Mesenchymal stem cell (in vitro differentiated cells and primary cell): ENCODE measurements at places on chromosomes 6 and 20.

DNA sequence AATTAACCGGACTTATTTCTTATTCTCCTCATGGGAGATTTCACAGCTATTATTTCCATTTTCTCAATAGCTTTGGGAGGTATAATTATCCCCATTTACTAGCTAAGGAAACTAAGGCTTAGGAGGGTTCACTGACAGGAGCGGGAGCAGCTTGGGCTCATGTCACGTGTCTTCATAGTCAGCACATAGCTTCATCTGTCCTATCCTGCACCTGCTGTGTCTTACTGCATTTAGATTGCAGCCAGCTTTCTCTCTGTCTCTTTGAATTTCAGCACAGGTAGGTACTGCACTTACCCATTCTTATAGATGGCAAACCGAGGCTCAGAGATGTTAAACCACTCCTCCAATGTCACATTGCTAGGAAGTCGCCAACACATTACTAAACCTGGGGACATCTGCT lies 839.9 kb downstream of the MAFB start:
- DNase-seq, result no peak

- peak; percentile 41 for DNase-seq
Measured at GRCh38 chr6:55443238-55444134, 116.2 kb downstream of the GFRAL start.

- DNase-seq, result no peak
Measured at GRCh38 chr6:165268987-165269386, 40.4 kb downstream of the C6orf118 start.

DNA sequence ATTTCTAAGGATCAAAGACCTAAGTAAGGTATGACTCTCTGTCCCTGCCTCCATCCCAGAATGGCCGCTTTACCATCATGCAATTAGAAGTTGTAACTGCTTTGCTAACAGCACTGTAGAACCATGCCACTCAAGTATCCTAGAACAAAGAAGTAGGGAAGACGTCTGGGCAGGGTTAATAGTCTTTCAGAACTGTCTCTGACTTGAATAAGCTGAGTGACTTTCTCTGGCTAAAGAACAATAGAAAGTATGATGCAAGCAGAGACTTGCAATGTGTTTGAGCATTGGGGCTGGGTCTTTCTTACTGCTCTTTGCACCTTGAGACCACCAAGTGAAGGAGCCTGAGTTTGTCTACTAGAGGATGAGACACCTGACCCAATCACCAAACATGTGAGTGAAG lies 279.6 kb upstream of the JAG1 start:
- no peak for DNase-seq

DNA sequence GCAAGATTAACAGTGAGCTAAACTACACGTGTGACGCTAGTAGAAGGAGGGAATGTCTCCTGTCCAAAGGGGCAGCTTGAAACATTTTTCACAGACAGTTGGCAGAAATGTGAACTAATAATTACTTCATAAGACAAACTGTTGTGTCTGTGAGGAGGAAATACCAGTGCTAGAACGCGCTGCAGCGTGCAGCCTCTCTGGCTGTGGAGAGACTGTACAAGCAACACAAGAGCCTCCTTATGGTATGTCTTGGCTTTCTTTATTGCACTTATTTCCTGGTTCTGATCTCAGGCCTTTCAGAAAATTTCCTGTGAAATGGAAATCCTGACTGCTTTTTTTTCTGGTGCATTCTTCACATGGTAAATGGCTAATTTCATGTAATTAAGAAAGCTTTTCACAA lies 25.3 kb upstream of the TIAM2 start:
- DNase-seq, result peak; percentile 47

- no peak for DNase-seq
Measured at GRCh38 chr6:13412639-13413465, 74.5 kb downstream of the GFOD1 start.

GRCh38 chr6:140063021-140063399 lies 688.6 kb upstream of the CITED2 start:
- DNase-seq, result no peak

DNA sequence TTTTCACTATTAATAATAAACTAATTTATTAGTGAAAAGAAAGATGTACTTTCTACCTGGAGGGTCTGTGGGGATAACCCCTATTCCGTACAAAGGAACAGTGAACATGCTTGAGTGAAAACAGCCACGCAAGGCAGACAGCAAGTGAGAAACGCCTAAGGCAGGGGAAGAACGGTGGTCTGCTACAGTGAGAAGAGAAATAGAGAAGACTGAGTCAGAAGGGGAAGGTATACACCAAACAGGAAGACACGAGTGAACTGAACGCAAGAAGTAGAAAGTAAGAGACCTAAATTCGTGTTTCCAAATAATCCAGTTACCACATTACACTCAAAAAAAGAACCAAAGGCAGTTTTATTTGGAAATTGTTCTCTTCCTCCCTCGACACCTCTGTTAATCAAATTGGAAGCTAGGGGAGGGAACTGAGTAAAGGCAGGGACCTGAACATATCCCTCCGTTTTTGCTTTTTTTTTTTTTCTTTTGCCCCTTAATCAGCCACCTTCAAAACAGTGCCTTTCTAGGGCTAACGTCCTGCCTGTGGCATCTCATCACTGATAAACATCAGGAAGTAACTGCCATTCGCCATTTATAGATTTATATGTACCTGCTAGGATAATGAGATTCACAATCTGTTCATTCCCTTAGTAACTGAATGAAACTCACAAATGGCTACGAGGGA lies 48.9 kb downstream of the ATXN1 start:
- peak; percentile 45 for DNase-seq

DNA sequence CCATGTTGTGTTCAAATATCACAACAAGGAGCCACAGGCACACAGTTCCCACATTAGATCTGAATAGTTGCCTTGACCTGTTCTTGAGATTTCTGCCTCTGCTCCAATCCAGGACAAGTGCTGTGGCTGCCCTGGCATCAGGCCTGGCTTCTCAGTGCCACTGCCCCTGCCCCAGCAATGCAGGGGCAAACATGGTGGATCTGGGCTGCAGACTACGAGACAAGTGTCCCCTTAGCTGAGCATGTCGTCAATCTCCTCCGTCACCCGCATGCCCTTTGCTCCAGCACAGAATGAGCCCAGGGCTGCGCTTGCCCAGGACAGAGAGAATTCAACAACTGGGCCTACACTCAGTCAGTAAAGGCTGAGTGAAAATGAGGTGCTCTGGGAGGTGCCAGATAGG lies 201.6 kb downstream of the SYNDIG1 start:
- no peak for DNase-seq

DNA sequence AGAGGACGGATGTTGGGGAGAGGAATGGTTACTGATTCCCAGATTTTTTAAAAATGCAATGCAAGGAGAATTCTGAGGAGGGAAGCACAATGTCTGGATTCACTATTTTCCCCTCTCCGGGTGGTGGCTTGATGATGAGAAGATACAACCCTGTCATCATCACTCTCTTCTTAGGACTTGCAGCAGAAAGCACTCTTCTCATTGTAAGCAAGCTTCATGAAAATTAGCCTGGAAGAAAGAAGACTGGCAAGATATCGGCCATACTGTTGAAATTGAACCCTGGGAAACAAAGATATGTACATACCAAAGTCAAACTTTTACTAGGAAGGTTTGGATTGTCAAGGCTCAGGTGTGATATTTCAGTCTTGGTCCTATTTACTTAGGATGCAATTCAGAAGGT lies 195.7 kb downstream of the EDN1 start:
- DNase-seq, result no peak

DNA sequence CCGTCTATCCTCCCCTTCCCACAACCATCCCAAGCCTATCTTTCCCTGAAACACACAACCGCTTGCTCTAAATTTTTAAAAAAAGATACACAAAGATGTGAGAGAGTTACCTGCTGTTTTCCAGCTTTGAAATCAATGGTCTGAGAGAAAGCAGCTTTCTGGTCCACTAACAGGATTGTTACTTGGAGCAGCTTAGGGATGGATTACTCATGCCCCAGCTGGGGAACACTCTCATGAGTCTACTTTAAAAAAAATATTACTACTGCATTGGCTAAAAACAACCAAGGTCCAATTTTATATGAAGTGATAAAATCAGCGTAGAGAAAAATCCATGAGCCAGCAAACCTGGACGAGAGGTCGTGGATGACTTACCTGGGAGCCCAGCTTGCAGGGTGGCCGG lies 29.6 kb upstream of the FOXC1 start:
- DNase-seq, result no peak

DNA sequence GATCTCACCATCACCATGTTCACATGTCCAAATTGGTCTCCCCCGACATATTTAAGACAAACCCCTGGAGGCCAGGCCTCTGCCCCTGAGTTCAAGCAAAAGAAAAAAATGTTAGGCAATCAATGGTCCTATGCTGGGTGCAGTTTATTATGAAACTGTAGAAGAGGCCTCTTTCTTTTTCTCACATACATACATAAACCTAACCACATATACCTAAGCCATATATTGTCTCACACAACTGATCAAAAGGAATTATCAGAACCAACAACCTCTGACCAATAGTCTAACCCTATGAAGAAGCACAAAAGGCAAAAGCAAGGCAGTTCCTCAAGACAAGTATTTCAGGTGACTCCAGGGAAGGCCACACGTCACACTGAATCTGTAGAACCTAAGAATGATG lies 49.9 kb downstream of the ILRUN start:
- no peak for DNase-seq

DNA sequence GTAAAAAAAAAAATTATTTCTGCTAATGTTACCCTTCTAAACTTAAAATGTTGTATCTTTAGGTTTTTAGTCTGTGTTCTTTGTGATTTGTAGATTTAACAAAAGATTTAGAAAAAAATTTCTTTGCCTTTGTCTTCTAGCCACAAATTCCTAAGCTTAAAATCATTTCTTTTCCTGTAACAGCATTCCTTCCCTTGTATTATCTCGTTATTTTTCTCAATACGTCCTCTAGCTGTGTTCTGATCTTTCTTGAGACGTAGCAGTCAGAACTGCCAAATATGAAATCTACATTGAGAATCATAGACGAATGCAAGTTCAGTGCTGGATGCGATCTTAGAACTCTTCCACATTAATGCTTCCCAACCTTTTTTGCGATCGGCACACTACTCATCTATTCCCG lies 283.1 kb downstream of the UTRN start:
- no peak for DNase-seq

- no peak for DNase-seq
Measured at GRCh38 chr6:88048578-88048977, 937 bp downstream of the SPACA1 start.

- DNase-seq, result no peak
Measured at GRCh38 chr6:33416386-33417127, 1.4 kb downstream of the CUTA start.

DNA sequence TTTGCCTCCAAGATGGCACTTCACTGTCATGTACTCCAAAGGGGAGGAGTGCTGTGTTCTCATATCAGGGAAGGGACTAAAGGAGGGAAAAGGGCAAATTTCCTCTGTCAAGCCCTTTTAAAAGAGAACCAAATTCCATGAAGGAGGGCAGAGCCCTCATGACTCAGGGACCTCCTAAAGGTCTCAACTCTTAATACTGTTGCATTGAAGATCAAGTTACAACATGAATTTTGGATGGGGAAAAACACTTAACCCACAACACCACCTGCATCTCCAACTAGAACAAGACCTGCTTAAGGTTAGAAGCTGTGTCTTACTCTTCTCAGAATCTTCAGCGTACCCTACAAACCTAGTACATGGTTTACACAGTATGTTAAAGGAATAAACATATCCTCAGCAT lies 23.7 kb upstream of the FBXO30 start:
- no peak for DNase-seq
